ENCODE measurements at places on chromosomes 12 and 14. TPM values are rescaled to one million over a fixed set of nuclear protein-coding genes. Genes with fewer than 3 reads are reported as not detected.

GNS gene
- total RNA-seq: 177 TPM

SMOC1 gene
- total RNA-seq: 0.10 TPM

DPY19L2 gene
- 3.6 TPM for total RNA-seq

BTBD7 gene
- 49.0 TPM for total RNA-seq

LMNTD1 gene
- total RNA-seq: not detected

PLEKHG3 gene
- 119 TPM for total RNA-seq

ADAM21 gene
- 1.7 TPM for total RNA-seq

TOMM20L gene
- not detected for total RNA-seq

TUBA1B gene
- total RNA-seq: 420 TPM

CPNE6 gene
- total RNA-seq: not detected

GALNT16 gene
- 1.1 TPM for total RNA-seq

FOXG1 gene
- total RNA-seq: not detected

OSGEP gene
- total RNA-seq: 22.9 TPM

TMEM19 gene
- total RNA-seq: 57.5 TPM

HCAR3 gene
- total RNA-seq: not detected

TAS2R13 gene
- not detected for total RNA-seq

Data from renal cortical epithelial cell (primary cell).